ENCODE measurements at places on chromosomes 6 and 20.

GRCh38 chr20:46543959-46544358, 6.5 kb downstream of the OCSTAMP start:
- DNase-seq = no peak

GRCh38 chr20:32294071-32294470, 16.6 kb downstream of the KIF3B start:
- DNase-seq = no peak

DNA sequence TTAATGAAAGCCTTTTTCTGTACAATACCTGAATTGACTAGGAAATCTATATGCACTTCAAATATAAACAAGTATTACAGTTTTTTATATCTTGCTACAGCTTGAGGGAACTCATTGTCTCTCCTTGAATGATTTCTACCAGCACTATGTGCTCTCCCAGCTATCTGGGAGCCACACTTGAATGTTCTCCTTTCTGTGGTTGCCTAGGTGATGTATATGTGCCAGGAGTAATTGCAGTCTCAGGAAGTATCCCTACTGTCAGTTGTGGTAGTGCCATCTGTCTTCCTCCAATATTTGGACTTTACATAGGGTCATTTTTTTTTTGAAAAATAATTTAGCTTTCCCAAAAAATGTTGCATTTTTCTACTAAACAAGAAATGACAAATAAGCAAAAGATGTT, 288.0 kb upstream of the PLCB4 start:
- DNase-seq = no peak

DNA sequence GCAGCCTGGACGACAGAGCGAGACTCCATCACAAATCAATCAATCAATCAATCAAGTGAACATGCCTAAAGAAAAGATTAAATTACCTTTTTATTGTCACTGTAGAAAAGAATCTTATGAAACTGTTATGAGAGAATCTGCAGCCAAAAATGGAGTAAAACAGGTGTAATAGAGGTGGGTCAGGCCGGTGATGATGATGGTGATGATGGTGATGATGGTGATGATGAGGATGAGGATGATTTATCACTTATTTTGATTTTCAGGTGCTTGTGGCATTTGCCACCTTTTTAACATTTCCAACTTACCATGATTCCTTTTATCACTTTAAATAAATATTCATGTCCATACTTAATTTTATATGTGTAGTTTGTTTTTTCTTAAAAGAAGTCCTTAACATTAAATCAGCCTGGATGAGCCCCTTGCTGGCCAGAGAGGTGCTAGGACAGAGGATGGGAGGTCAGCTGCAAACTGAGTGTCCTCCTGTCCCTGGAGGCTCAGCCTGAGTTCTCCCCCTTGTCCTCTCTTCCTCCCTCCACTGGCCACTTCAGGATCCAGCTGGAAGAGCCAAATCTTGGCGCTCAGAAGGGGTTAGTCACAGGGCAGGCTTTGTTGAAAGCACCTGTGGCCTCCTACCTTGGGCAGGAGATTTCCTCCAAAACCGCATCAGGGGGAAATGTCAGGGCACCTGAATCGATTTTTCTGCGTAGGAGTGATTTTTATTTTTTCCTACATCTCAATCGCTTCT, 32.6 kb downstream of the SLC2A10 start:
- DNase-seq = no peak

- no peak for DNase-seq
Observed at GRCh38 chr6:25612666-25613065, 39.3 kb upstream of the SCGN start.

- DNase-seq = no peak
Observed at GRCh38 chr6:166952567-166953486, 3.5 kb downstream of the RNASET2 start.

- DNase-seq = no peak
Observed at GRCh38 chr6:107066697-107067659, 39.0 kb downstream of the MTRES1 start.

- no peak for DNase-seq
Observed at GRCh38 chr6:44194326-44194725, 22.4 kb upstream of the MYMX start.

- DNase-seq = no peak
Observed at GRCh38 chr6:25921525-25922203, 8.8 kb downstream of the SLC17A2 start.

- DNase-seq = no peak
Observed at GRCh38 chr20:44643596-44644229, 7.8 kb downstream of the ADA start.

- DNase-seq = no peak
Observed at GRCh38 chr20:58938078-58938477, 43.0 kb upstream of the NELFCD start.

- no peak for DNase-seq
Observed at GRCh38 chr6:142207265-142207877, 60.3 kb downstream of the VTA1 start.

GRCh38 chr6:149450679-149451375, 34.0 kb downstream of the ZC3H12D start:
- peak; percentile 90 for DNase-seq

GRCh38 chr6:6282716-6283115, 37.7 kb downstream of the F13A1 start:
- DNase-seq = no peak
